Heart right ventricle (tissue), 16 donors: ENCODE measurements at places on chromosomes 1 and 21.
A peak's percentile ranks its signal among the peaks of the same experiment; 100 is the strongest.

GRCh38 chr21:35138665-35139381, 89.7 kb upstream of the RUNX1 start:
- DNase-seq = no peak

- DNase-seq = no peak
Observed at GRCh38 chr1:178374016-178374415, 122.7 kb downstream of the CLEC20A start.

DNA sequence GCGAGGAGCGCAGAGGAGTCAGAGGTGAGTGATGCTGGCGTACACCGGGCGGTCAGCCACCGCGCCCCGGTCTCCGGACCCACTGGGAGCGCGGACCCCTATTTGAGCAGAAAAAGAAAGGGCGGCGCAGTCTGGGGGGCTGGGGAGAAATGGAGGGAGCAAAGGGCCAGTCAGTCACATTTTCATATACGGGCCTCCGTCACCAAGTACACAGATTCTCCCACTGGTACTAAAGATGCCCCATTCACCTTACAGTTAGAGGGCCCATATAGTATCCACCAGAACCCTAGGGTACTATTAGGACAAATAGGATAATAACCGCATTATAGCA, 573 bp downstream of the C2CD4D start:
- DNase-seq = no peak

DNA sequence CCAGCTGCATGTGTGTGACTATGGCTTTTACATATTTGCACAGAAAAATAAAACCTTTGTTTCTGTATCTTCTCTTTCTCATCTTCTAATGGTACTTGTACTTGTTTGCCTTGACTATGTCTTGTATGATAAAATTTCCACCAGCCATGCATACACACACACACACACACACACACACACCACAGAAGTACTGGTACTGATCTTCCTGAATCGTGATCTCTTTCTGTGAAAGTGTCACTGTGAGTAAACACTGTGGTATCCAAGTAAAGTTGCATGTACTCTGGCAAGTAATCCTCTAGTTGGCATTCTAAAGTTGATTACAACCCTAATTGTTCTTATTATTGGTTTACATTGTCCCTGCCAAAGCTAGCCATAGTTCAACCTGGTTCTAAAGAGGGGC, 176.7 kb downstream of the CRB1 start:
- no peak for DNase-seq

DNA sequence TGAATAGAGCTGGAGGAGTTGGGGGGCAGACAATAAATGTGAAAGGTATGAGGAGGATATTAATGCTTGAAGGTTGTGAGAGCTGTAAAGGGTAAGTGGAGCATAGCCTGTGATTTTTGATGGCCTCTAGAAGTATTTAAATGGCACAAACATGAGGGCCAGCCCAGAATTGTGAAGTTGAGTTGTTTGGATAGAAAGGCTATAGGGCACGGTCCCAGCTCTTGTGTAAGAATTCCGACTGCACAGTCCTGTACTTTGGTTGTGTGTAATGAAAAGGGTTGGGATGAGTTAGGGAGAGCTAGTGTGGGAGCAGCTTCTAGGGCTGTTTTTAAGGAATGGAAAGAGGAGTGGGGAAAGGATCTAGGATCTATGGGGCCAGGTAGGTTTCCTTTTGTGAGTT, 665.5 kb downstream of the USP25 start:
- DNase-seq = no peak

- no peak for DNase-seq
Observed at GRCh38 chr1:23124259-23125026, 44.2 kb downstream of the LUZP1 start.

DNA sequence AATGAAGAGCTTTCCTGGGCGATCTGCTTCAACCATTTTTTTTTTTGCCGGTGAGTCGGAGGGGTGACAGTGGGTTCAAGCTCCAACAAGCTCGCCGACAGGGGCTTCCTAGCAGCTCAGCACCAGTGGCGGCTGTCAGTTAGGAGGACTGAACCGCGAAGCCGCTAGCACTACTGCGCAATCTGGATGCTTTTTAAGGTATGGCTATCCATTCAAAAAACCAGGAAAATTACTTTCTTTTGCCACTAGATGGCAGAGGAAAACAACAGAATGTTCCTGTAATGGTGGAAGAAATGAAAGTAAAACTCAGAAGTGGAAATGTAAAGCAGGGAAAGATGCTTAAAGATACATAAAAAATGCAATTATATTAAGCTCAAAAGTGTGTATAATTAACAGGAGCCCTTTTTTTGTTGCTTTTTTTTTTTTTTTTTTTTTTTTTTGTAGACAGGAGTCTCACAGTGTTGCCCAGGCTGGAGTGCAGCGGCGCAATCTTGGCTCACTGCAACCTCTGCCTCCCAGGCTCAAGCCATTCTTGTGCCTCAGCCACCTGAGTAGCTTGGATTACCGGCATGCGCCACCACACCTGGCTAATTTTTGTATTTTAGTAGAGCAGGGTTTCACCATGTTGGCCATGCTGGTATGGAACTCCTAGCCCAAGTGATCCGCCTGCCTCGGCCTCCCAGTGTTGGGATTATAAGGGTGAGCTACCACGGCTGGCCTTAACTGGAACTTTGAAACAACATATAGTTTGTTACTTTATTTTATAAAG, 8.5 kb downstream of the KYAT3 start:
- DNase-seq = no peak

GRCh38 chr1:153541641-153542590, 1.2 kb upstream of the S100A5 start:
- no peak for DNase-seq

DNA sequence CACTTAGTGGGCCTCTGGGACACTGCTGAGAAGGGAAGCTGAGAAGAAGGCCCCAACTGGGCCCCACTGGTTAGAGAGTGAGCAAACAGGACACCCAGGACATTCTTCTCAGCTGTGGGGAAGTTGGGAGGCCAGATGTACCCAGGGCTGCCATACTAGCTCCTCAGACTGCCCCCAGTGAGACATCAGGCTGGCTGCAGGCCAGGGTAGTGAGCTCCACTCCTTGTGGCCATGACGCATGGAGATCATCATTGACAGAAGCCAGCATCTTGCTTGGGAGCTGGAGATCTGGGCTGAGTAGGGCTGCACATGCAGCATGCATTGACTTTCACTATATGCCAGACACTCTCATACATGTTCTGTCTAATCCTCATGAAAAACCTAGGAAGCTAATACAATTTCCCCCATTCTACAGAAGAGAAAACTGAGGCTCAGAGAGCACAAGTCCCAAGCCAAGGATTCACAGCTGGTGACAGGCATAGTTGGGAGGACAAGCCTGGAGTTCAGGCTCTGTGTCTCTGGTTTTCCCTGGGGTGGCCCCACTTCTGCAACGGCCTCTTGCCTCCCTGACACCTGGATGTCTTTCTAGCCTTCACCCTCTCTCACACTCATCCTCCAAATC, 24.1 kb upstream of the MYCL start:
- no peak for DNase-seq

DNA sequence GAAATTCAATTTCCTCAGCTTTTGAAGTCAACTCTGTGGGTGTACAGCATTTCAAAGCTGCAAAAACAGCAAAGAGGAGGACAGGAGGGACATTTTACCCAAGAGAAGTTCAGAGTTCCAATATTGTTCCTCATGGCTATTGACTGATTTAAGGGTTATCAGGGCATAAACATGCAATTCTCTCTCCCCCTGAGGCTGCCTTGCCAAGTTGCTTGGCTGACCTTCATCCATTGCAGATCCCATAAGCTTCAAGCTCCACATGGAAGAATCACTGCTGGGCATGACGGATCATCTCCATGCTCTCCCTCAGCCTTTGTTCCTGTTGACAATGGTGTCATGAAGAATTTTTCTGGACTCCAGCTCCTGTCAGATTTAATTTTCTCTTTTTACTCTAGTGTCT, 115.2 kb upstream of the SERBP1 start:
- DNase-seq = no peak

GRCh38 chr1:186980400-186980799, 151.7 kb downstream of the PLA2G4A start:
- no peak for DNase-seq

- no peak for DNase-seq
Observed at GRCh38 chr1:18047122-18047521, 60.5 kb upstream of the IGSF21 start.

DNA sequence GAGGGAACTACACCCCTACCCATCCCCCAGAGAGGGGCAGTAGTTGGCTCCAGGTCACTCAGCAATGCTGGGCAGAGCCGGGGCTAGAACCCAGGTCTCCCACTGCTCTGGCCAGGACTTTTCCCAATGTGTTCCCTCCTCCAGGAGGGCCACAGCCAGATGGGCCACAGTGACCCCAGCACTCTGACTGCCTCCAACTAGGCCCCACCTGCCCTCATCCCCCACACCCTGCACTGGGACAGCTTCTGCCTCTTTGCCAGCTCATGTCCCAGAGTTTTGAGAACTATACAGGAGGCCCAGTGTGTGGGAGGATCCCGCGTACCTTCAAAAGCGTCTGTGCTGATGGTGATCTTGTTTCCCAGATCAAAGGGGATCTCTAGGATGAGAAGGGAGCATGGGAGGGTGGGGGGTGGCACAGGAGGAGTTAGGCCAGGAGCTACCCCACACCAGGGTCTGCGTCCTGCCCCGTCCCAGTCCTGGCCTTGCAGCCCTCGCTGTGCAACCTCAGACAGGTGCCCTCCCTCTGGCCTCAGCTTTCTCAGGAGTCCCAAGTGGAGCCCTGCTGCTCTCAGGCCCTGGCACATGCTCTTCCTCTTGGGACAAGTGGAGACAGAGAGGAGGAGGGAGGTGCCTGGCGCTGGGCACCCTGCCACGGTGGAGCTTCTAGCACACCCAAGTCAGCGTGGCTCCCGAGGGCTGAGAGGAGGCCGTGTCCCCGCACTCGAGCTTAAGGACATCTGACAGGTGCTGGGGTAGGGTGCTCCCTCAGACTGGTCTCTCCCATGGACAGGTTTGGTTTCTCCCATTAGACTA, 22.0 kb downstream of the MYOM3 start:
- peak; percentile 78 for DNase-seq

DNA sequence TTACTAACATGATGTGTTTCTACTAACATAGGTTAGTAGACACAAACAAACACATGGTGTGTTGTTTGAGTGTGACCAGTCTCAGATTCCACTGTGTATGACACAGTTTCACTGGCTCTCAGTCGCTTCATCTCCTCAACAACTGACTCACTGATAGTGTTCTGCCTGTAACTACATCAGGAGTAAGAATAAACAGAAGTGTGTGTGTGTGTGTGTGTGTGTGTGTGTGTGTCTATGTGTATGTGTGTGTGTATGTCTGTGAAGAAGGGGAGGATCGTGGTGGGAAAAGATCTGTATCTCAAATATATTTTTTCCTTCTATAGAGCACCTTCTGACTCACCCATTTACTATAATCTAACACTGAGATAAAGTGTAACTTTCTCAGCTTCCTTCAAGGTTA, 391.0 kb downstream of the PTPRC start:
- no peak for DNase-seq

DNA sequence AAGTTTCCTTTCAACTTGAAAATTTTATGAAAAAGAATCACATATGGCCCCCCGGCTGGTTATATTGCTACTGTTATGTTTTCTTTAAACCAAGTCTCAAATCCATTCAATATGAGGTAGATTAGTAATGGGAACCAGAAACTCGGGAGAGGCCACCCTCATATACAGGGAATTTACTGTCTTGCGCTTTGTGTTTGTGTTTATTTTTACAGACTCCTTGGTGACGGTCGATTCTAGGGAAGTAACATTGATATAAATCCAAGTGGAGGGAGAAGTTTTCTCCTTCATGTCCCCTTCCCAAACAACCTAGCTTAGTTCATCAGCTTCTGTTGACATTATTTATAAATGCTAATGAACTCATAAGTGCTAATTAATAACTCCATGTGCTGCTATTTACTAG, 163.5 kb upstream of the LMO4 start:
- no peak for DNase-seq

- DNase-seq = no peak
Observed at GRCh38 chr1:108345776-108346531, 102.1 kb upstream of the NBPF4 start.

GRCh38 chr21:42564561-42564971, 50.9 kb downstream of the SLC37A1 start:
- DNase-seq = no peak

DNA sequence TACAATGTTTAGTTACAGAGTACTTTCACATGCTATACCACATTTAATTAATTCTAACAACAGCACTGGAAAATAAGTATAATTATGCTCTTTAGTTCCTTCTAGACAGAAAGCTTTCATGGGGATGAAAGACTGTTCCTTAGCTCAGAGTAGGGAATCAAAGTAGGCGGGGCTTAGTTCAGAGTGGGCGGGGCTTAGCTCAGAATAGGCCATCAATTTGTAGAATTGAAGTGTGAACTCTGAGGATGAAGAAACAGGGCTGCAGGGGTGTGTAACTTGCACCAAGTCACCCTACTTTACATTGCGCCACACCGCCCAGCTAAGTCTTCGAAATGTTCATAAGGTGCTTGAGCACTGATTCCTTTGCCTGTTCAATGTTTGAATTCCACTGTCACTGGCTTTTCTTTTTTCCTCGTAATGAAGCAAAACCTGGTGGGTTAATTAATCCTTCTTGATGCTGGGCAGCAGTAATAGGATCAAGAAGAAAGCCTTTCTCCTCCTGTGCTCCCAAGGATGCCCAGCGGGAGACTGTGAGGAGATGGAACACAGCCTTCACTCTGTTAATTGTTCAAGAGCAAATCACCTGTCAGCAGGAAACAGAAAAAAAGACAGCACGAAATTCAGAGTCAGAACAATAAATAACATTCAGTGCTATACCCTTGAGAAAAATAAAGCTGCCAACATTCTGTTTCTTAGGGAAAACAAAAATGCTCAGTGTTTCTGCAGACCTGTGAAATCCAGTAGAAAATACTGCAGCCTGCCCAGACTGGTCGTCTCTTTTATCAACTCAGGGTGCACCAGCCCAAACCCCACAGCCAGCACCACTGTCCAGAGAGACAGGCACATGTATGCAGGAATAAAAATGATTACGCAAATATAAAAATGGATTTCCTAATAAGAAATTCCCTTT, 66.5 kb upstream of the CAMK1G start:
- no peak for DNase-seq

DNA sequence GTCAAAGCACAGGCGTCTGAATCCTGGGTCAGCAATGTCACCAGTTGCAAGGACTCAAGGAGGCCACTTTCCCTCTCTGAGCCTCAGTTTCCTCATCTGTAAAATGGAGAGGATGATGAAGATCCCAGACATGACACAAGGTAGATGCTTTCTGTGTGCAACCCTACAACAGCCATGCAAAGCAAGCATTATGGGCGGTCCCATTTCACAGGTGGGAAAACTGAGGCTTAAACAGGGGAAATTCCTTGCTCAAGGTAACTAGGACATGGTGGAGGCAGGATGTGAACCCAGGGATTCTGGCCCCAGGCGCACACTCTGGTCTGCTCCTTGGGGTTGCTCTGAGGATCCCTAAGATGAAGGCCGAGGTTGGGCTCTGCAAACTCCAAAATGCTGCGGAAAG, 311.0 kb downstream of the PTPRU start:
- no peak for DNase-seq

GRCh38 chr1:121483961-121484424, 299.2 kb downstream of the SRGAP2C start:
- no peak for DNase-seq

DNA sequence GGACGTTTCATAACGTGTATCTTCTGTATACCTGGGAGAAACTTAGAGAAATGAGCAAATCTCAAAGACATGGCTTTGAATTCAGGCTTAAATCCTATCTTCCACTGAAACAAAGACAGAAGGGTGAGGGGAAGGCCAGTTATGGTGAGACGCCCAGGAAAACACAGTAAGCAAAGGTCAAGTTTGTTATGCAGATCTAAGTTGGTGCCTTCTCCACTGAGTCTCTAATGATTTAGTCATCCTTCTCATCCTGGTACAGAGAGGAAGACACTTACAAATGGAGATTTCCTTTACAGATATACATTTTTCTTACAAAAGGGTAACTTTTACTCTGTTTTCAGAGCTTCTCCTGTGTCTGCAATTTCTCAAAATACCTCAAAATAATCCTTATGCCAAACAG, 64.4 kb downstream of the MAP3K7CL start:
- DNase-seq = no peak
